ENCODE measurements at places on chromosomes 1 and 21. TPM values are rescaled to one million over a fixed set of nuclear protein-coding genes. Genes with fewer than 3 reads are reported as not detected.

The PTBP2 gene
- 12.4 TPM for total RNA-seq

The MARK1 gene
- not detected for total RNA-seq

DNA sequence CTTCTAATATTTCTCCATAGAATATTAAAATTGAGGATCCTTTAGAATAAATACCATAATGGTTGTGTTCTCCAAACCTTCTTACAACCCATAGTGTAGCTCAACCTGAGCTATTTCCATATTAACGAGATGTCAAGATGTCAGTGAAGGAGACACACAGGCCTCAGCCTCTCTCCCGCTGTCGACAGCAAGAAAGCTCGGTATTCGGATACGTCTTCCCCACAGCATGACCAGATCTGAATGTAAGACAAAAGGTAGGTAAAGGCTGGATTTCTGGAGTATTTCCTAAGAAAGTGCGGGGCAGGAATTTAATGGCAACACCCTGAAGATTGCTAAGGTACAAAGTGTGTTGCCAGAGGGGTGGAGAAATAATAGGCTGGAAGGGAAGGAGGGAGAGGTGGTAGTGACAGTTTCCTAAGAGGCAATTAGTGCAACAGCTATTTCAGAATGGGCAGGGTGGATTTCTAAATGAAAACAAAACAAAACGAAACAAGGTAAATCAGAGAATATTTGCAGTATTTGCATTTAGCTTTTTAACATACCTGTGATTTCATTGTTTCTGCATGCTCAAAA, 1.7 kb downstream of the ADSS2 start:
- peaks cover 37% of the 10 kb centered on the region for H3K36me3 ChIP-seq
- H3K27me3 ChIP-seq = no peaks in the 10 kb centered on the region
- H3K4me1 ChIP-seq = peaks cover 56% of the 10 kb centered on the region
- peak overlapping the region; percentile 89 for H3K4me3 ChIP-seq

DNA sequence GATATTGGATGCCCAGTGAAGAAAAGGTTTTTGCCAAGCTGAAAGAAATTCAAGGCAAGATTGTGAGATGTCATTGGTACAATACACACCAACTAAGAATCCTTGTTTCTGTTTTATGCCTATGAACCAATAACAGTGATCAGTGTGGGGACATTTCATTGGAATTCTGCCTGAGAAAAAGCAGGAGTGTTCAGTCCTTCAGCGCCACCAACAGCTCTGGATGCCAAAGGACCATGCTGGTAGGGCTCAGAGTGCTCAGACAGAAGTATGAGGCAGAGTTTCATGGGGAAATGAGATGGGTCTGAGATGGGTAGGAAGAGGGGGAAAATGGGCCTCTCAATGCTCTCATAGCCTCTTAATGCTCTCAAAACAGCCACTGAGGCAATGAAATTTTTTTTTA, 56.5 kb downstream of the GABPA start:
- H3K4me1 ChIP-seq = peaks cover 8% of the 10 kb centered on the region
- H3K36me3 ChIP-seq = no peaks in the 10 kb centered on the region
- no peak for DNase-seq
- H3K4me3 ChIP-seq = no peak overlapping the region
- H3K27me3 ChIP-seq = no peaks in the 10 kb centered on the region
- no peak overlapping the region for H3K27ac ChIP-seq

Measured in activated CD8-positive, alpha-beta T cell treated with anti-CD3 and anti-CD28 coated beads for 36 hours (primary cell).